Effector CD8-positive, alpha-beta T cell (primary cell): ENCODE measurements at places on chromosomes 3 and 15.

DNA sequence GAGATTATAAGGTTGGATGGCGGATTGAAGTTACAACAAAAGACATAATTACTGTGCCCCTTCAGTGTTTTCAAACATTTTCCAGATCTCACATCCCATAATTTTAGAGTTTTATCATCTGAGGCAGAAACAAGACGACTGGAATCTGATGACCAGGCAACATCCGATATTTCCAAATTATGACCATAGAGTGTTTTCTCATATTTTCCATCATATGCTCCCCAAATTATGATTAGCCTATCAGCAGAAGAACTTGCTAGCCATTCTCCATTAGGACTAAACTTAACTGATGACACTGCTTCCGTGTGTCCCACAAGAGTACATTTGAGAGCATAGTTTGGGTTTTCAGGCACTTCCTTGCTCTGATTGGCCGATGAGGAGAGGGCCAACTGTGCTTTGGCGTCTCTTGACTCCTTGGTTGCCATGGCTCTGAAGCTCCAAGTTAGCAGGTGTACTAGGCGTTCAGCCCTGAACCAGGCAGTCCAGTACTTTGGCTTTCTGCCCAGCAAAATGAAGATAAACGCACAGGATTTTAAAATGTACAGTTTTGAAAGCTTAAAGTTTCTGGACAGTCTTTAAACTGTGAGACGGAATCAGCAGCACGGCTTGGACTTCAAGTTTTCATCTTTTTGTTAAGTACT lies 638 bp downstream of the WDR5B start:
- no peak for DNase-seq

DNA sequence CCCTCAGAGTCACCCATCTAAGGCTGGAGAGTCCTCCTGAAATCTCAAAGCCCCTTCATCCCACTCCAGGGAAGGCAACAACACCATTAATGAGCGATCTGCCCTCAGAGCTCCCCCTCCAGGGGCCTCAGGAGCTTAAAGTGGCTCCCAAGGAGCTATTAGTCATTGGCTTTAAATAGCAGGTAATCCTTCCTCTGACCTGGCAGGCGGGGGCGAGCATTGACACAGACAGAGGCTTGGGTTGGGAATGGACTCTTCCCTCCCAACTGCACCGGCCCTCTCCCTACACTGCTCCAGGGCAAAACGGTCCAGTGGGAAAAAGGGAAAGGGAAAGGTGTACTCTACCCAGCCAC lies 1.4 kb downstream of the MFGE8 start:
- no peak for DNase-seq

DNA sequence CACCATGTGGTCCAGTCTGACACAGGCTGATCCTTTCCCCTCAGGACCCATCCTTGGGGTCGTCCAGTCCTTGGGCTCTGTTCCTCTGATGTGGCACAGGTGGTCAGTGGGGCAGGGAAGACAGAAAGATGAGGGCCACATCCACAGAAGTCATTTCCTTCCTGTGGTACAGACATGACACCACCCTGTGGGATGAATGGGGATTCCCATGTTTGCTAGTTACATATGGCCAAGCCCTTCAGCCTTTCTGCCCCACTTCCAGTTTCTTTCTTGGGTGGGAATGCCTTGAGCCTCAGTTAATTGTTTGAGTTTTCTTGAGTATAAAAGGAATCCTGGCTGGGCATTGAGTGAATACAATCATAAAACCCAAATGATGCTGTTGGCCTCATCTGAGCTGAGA lies 284.7 kb upstream of the CTDSPL start:
- DNase-seq = no peak

DNA sequence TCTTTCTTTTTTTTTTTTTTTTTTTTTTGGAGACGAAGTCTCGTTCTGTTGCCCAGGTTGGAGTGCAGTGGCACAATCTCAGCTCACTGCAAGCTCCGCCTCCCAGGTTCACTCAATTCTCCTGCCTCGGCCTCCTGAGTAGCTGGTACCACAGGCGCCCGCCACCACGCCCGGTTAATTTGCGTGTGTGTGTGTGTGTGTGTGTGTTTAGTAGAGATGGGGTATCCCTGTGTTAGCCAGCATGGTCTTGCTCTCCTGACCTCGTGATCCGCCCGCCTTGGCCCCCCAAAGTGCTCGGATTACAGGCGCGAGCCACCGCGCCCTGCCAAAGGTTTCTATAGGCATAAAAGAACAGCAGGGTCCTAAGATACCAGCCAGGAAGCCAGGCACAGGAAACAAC lies 261.0 kb upstream of the CCDC54 start:
- no peak for DNase-seq

GRCh38 chr3:112464264-112464663 lies 35.0 kb downstream of the BTLA start:
- no peak for DNase-seq

DNA sequence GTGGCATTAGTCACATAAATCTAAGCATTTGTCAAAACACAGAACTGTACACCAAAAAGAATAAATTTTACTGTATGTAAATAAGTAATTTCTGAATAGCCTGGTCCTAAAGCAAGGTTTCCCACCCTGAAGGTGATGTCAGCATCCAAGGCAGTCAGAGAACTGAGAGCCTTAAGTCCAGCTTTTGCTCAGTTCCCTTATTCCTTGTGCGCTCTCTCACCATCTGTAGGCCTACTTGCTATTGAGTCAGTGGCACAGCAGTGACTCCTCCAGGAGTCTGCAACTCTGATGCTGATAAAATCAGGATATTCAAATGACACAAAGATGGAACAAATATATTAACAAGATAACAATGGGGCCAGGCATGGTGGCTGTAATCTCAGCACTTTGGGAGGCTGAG lies 22.3 kb downstream of the VPS39 start:
- no peak for DNase-seq

DNA sequence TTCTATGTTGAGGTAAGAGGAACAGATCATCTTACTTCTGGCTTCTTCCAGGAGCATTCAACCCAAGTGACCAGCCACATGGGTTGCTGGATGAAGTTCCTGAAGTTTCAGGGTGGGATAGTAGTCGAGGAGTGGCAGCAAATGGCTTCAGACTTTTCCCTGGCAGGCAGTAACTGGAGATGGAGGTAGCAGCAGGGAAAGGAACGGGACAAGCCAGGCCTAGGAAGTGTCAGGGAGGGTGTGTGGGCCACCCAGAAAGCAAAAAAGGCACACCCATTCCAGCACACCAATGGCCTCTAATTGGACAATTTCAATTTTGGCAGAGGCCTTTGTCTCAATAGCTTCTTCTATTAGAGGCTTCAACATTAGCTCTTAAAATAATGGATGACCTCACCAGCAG lies 498.6 kb upstream of the ATP11B start:
- DNase-seq = no peak

- no peak for DNase-seq
These were observed 48.8 kb downstream of the PSMD6 start for GRCh38 chr3:63974451-63974850.

DNA sequence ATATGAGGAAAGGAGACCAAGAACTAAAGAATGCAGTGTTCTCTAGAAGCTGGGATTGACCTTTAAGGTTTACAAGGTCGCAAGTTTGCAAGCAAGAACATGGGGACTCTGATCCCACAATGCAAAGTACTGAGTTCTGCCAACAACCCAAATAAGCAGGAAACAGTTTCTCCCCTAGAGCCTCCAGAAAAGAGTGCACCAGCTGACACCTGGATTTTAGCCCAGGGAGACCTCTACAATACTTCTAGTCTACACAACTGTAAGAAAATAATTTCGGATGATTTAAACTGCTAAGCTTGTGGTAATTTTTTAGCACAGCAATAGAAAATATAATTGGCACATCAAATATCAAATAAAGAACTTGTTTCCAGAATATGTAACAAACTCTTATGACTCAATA lies 46.4 kb downstream of the EHHADH start:
- DNase-seq = no peak

GRCh38 chr3:25292036-25292435 lies 136.0 kb upstream of the RARB start:
- DNase-seq = no peak

DNA sequence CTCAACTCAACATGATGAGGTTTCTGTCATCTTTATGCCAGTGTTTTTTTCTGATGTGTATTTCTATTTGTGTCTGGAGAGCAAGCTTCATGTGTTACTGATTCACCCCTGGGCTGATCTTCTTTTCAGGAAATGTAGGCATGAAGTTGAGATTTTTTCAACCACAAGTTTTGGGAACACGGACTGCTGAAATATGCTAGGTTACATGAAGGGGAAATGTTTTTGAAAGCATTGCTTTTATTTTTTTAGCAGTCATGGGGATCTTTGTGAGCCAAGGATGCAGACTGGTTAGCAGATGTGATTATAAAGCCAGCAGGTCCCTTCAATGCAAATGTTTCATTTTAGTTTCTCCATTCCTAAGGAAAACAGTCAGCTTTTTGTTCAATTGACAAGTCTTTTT lies 219.3 kb upstream of the COL8A1 start:
- DNase-seq = no peak

DNA sequence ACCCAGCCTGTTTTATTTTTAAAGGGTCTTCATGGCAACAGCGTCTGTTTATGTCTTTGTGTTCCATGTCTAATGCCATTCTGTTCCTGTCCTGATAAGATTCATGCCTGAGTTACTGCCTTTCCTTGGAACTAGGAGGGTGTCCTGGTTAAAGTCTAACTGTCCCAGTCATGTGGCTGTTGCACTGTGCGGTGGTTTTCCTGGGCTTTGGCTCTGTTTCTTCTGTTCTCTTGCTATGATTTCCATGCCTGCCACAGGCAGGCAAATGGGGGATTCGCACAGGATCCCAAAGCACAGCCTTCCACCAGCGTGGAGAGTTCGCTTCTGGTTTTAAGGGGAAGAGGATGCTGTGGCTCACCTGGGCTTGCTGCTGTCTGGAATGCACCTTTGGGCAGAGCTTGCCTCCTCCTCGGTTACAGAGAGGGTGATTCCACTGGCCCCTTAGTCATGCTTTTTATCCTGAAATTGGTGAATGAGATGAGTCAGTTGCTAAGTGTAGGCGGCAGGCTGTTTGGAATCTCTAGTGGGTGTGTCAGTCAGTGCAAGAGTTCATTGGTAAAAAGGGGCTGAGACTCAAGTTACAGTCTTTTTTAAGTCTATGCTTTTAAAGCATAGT lies 86.8 kb downstream of the CCK start:
- DNase-seq = no peak

GRCh38 chr3:20091331-20092047 lies 51.2 kb downstream of the KAT2B start:
- DNase-seq = no peak

- DNase-seq = no peak
These were observed 240.4 kb downstream of the RPLP1 start for GRCh38 chr15:69693059-69693458.

- no peak for DNase-seq
These were observed 39.7 kb downstream of the NBEAL2 start for GRCh38 chr3:47019201-47019600.

DNA sequence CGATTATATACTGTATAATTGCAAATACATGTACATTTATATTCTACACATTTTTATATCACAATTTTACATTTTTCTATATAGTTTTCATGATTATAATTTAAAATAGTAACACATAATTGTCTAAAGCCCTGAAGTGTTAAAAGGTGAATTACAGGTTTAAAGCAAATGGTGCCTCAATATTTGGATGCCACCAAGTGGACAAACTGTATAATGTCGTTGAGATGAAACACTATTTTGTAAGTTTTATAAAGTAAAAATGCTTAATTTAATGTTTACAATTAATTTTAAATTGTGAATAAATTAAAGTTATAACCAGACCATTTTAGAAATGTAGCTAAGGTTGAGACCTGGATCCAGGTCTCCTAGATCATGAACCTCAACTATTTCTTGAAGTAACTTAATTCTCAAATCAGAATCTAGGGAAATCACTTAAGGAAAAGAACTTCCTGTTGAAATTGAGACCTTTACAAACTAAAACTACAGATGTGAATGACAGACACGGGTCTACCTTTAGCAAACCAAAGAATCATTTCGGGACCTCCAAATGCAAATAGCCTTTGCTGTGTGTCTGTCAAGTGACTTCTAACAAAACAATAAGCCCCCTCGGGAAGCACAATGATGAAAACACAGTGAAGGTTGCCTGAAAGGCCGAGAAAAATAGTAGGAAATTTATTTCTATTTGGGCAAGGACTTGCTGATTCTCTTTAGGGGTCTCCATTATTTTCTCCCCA lies 37.8 kb downstream of the EHHADH start:
- no peak for DNase-seq

- no peak for DNase-seq
These were observed 324.6 kb downstream of the MFSD1 start for GRCh38 chr3:159126261-159127020.

- DNase-seq = no peak
These were observed 33.0 kb upstream of the TEX264 start for GRCh38 chr3:51637941-51638471.

DNA sequence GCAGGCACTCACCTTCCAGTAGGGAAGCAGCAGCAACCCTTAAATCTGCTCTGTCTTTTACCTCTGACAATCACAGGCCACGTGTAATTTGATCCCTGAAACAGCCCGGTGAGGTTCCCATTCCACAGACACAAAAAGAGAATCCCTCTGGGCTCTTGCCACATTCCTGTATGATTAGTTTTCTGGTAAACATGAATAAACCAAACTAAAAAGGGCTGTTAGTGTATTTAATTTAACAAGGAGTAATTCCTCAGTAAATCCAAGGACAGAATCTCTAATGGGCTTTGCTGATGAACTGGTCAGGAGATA lies 186.9 kb downstream of the FAM43A start:
- DNase-seq = no peak

DNA sequence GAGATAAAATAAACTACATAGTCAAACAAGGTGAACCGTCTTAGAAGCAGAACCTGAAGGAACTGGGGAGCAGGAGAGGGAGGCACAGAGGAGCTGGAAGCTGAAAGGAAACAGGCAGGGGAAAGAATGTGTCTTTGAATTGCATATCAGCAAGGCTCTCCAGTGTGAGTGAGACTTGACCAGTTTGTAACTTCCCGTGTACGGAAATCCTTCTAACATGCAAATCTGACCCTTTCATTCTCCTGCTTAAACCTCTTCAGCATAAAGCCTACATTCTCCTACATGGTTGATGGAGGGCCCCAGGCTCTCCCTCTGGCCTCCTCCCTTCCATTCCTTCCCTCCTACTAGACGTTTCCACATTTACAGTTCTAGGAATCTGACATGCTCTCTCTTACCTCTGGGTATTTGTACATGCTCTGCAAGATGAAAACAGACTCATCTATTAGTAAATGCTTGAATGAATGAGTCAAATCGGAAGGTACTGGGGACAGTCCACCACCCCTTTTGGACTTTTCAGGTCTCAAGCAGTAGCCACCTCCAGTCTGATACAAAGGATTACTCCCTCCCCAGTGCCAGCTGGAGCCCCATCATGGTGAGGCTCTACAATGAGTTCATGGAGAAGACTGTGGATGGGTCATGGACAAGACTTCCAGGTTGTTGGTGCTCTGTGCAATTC lies 6.1 kb upstream of the SLC25A38 start:
- no peak for DNase-seq

GRCh38 chr15:66114863-66115425 lies 138.6 kb downstream of the MEGF11 start:
- no peak for DNase-seq

- no peak for DNase-seq
These were observed 6.2 kb upstream of the SPSB4 start for GRCh38 chr3:141044695-141045641.

- DNase-seq = no peak
These were observed 39.5 kb downstream of the ALDH1A2 start for GRCh38 chr15:58026051-58026450.
